ENCODE measurements at places on chromosomes 13 and 19.
A peak's percentile ranks its signal among the peaks of the same experiment; 100 is the strongest.

DNA sequence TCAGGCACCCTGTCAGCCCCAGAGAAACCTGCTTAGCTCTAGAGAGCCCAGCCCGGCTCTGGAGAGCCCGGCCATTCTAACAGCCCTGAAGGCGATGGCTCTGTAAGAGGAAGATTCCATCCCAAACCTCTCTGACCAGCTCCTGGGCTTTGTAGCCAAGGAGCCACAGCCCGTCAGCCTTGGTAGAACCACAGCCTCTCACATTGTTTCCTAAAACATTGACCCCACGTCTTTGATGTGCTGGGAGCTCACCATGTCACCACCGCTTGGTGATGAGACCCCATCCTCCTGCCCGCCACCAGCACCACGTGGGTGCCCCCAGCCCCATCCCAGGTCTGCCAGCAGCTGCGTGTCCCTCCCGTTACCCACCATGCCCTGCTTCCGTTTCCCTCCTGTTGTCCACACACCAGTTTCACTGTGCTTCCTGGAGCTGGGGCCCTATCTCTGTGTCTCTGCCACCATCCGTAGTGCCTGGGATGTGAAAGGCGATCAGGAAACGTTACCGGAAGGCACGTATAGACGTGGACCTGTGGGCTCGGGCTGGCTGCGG is 94.2 kb upstream of the MCF2L start:
- no peak for DNase-seq

DNA sequence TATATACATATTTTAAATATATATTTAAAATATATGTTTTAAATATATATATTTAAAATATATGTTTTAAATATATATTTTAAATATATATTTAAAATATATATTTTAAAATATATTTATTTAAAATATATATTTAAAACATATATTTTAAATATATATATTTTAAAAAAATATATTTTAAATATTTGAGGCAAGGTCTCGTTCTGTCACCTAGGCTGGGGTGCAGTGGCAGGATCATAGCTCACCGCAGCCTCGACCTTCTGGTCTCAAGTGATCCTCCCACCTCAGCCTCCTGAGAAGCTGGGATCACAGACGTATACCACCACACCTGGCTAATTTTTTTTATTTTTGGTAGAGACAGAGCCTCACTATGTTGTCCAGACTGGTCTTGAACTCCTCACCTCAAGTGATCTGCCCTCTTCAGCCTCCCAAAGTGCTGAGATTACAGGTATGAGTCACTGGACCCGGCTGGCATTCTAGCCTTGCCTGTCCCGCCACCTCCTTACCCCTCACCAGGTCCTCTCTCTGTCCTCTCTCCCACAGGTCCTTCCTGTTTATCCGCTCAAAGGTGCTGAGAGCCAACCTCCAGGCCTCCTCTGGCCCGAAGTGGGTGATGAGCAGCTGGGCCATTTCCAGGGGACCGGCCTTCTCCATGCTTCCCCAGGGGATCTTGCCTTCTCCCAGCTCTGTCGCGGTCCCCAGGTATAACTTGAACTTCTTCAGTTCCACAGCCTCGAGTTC is 564 bp downstream of the NLRP12 start:
- DNase-seq, result no peak

- DNase-seq, result no peak
Measured at GRCh38 chr13:93118081-93118615, 108.5 kb upstream of the GPC6 start.

DNA sequence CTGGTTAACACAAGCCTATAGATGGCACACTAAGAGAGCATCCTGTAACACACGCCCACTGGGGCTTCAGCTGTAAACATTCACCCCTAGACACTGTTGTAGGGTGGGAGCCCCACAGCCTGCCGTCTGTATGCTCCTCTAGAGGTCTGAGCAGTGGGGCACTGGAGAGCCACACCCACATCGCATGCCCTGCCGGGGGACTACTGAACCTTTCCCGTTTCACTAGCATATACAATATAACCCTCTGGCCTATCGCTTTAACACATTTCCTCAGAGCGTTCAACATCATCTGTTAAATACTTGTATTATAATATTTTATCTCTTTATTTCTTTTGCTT is 73.4 kb downstream of the PCDH9 start:
- no peak for DNase-seq

DNA sequence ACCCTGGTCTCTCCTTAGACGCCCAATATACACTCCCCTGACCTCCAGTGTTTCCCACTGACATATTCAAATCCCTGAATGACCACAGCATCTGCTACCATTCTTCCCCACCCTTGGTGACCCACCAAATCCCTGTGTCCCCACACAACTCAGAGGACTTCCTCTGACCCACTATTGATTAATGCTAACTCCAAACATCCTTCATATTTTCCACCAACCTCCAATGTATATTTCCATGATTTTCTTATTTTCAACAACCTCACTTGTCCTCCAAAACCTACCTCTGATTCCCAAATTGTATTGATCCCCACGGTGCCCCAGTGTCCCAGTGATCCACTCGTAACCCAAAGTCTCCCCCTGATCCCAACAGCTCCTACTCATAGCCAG is 526 bp upstream of the DMWD start:
- no peak for DNase-seq

DNA sequence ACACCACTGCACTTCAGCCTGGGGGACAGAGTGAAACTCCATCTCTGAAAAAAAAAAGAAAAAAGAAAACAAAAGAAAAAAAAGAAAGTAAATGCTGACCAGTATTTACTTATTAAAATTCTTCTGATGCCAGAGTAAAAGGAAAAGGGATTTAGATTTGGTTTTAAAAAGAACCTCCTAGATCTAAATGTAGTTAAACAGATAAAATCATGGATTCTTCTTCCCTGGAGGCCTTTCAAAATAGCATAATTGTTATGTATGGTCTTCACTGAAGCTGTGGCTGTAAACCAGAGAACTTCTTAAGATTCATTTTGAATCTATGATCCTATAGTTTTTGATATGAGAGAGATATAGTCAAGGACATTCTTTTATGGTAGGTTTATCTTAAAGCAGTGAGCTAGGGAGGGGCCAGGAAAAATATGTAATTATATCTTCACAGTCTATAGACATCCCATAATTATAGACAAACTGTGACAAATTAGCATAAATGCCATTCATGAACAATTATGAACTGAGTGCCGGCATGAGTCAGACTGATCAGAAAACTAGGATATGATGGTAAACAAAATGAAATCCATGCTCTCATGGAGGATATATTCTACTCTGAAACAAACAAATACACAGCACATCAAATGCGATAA is 14.9 kb upstream of the STK24 start:
- no peak for DNase-seq

GRCh38 chr13:111953546-111954178 is 113.3 kb upstream of the SOX1 start:
- no peak for DNase-seq

GRCh38 chr13:80341101-80341755 is at the start of gene SPRY2:
Gene SPRY2, minus strand, starts transcription at chr13:80341126. Its CDS starts 3,421 bp downstream, at chr13:80337705.
- DNase-seq, result peak; percentile 86

Data from neural crest cell (in vitro differentiated cells).